ENCODE measurements at places on chromosomes 4 and X.

GRCh38 chr4:15543537-15544247, 74.0 kb downstream of the CC2D2A start:
- no peak for ATAC-seq

- no peak for ATAC-seq
Observed at GRCh38 chr4:189136462-189136861, 804.2 kb upstream of the FRG1 start.

DNA sequence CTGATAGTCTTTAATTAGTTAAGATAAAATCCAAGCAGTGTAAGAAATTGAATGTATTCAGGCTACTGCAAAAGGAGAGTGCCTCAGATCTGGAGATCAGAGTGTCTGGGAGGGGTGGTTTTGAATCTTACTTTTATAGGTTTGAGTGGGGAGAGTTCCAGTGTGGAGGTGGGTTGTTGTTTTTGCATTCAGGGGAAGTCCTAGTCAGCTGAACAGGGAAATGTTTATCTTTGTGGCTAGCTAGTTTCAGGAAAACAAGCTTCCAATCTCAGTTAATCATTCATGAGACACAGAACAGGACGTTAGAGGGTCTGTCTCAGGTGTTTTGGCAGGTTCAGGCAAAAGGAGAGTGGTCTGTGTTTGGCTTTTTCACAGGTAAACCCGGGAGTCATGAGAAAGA, 26.0 kb downstream of the ZNF81 start:
- no peak for ATAC-seq

DNA sequence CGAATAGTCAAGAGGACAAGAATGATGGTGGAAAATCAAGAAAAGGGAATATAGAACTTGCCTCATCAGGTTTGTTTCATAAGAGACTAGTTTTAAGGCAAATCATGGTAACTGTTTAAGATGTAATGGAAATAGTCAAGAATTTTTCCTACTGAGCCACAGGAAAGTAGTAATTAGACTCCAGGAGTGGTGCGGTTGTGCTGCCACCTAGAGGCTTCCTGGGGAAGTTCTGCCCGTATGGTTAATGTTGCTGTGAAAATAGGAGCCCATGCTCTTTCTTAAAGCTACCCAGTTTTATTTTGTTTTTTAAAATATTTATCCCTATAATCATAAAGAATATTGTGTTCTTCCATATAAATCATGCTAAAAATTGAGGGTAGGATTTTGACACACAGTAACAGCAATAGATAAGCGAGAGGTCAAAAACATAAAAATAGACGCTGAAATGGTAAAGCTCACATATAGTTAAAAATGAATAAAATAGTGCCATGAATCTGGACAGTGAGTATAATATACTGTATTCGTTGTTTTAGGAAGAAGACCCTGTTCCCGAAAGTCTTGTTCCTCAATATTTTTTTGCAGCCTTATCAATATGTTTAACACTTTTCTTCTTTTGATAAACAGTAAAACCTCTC, 87.0 kb downstream of the PHOX2B start:
- ATAC-seq = no peak

- no peak for ATAC-seq
Observed at GRCh38 chr4:37188100-37188499, 56.4 kb upstream of the NWD2 start.

DNA sequence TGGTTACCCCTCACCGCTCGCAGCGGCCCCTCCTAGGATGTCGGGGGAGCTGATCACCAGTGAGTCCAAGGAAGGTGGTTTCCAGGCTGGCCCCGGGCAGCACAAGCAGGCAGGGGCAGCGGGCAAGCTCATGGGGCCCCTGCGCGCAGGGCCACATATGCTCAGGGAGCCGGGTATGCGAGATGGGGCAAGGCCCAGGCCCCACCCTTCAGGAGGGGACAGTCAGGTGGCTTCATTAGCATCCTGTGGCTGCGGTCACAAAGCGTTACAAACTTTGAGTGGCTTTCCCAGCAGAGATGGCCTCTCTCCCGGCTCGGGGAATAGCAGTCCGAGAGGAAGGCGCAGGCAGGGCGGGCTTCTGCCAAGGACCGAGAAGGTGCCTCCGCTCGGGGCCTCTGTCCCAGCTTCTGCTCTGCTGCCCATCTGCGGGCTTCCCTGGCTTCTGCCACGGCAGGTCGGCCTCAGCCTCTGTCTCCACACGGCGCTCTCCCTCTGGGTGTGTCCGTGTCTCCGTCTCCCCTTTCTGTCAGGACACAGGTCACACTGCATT, 13.5 kb downstream of the ABCD1 start:
- no peak for ATAC-seq

- no peak for ATAC-seq
Observed at GRCh38 chr4:147587041-147587440, 30.2 kb upstream of the TMEM184C start.

- peak; percentile 19 for ATAC-seq
Observed at GRCh38 chr4:6705646-6706045, 4.0 kb downstream of the MRFAP1L1 start.

DNA sequence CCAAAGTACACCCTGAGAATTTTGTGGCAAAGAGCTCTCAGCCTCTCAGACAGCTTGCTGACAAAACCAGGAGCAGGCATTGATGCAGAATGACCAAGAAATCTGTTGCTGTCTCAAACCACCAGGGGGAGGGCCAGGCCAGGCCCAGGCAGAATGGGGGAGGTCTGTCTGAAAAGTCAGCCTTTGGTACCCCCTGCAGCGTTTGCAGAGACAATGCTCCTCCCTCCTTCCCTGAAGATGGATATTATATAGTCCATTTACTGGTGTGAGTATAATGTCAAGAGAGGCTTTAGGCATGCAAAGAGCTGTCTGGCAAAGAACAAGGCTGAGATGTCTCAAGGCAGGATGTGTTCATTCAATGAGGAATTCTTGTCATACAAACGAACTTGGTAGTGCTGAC, 52.9 kb upstream of the TRPC5OS start:
- ATAC-seq = no peak

DNA sequence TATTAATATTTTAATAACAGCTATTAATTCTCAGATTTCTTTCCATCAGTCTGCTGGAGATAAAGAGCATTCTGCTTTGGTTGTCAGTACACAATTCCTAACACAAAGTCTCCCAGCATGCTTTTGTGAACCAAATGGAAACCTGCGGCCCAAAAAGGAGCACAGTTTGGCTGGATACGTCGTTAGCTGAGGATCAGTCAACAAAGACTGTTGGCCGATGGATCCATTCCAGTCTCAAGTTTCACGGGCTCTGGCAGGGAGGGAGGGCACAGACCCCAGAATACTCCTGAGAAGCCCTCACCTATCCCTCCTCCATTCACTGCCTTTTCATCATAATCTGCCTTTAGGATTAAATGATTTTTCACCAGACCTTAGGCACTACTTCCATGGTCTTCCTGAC, 26.3 kb upstream of the PRSS48 start:
- ATAC-seq = no peak

DNA sequence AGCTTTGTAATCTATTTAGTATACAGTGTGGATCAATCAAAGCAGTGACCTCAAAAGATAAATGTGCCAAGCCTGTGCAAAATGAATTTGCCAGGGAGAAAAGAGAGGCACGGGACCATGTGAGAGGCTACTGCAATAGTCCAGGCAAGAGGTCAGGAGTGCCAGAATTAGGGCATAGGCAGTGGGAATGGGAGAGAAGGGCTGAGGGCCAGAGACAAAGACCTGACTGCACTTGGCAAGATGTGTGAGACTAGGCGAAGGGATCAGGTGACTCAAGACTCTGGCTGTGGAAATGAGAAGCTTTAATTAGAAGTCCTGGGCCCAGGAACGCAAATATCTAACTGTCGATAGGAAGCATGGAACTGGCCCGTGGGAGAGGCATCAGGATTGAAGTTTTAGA, 168.1 kb downstream of the DHX15 start:
- ATAC-seq = no peak

GRCh38 chrX:86171366-86171765, 23.1 kb downstream of the DACH2 start:
- no peak for ATAC-seq

DNA sequence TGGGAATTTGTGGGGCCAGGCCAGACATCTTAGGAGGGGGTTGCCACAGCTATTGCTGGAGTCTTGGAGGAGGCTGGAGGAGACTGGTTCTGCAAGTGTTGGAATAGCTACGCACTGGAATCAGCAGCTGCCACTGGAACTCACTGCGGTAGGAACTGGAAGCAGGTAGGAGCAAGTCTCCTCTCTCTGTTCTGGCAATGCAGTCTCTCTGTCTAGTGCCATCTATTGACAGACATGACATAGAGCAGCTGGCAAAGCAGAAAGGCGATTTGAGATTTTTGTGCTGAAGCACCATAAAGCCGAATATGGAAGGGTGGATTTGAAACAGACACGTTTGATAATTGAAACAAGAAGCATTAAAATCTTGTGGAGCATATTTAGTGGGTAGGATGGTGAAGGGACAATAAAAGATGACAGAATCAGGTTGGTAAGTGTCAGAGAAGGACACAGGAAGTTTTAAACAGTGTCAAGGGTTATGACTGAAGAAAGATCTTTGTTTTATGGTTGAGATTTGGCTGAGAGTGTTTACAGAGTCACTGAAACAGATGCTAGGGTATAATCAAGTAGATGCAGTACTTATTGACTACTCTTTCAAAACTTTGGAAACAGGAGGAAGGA, 23.5 kb upstream of the SYNPO2 start:
- ATAC-seq = no peak

DNA sequence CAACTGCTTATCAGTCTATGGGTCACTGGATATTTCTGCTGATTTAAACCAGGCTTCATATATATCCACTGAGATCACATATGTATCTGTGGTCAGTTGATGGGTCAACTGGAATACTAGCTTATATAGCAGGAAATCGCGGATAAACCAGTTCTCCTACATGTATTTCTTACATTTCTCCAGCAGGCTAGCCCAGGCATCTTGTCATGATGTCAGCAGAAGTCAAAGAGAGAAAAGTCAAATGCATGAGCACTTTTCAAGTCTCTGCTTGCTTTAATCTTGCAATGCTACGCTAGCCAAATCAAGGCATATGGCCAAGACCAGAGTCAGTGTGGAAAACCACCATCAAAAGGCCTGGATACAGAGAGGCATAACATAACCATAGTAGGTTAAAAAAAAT, 1008.8 kb upstream of the DIAPH2 start:
- no peak for ATAC-seq

DNA sequence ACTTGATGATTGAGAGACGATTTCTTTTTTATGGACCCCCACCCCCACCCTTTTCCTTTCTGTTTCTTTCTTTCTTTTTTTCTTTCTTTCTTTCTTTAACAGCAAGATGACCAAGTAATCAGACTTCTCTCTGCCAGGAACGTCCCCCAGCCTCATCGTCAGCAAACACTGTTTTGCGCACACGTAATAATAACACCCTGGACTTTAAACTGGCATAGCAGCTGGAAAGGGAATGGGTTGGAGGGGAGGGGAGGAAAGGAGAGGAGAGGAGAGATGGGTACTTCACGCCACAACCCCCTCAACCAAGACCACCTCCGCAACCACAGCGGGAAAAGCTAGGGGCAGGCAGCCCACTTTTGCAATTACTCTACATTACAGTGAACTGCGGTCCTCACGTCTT, 1.1 kb downstream of the GABRA2 start:
- ATAC-seq = no peak

- no peak for ATAC-seq
Observed at GRCh38 chr4:14879683-14880082, 122.6 kb upstream of the CPEB2 start.

DNA sequence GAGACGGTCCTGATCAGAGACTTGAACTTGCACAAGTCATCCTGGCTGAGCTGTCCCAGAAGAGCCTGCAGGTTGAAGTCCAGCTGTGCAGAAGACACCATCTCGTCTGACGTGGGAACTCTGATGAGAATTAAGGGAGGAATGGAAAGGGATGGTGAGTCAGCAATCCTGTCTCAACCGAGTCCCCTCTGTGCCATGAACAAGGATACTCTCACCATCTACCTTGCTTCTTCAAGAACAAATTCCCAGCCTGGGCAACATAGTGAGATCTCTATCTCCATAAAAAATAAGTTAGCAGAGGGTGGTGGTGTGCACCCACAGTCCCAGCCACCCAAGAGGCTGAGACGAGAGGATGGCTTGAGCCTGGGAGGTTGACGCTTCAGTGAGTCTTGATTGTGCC, at the start of gene NLRP2B:
TSS of gene NLRP2B (minus strand) at position 101 of the 400 bp plus-strand sequence.
- ATAC-seq = no peak

DNA sequence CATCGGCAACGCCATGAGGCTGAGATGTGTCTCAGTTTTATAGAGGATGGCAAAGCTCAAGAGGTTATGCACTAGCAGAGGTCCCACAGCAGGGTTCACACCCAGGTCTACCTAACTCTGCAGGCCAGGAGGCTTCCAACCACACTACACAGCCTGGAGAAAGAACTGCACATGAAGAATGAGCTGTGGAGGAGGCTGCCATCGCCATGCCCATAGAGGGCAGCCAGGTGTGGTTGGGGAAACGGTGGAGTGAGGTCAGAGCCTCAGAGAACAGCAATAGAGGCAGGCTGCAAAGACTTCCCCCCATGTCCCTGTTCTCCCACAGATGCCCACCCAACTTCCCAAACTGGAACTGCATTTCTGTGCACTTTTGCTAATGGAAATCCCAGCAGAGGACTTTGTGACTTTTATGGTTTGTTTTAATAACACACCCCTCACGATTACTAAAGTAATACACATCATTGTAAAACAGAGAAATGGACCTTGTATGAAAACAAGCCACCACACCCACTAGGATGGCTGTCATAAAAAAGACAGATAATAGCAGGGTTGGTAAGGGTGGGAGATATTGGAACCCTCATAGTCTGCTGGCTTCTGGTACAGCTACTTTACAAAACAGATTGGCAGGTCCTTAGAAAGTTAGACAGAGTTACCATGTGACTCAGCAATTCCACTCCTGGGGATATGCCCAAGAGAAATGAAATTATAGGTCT, 58.9 kb upstream of the PROM1 start:
- ATAC-seq = no peak

DNA sequence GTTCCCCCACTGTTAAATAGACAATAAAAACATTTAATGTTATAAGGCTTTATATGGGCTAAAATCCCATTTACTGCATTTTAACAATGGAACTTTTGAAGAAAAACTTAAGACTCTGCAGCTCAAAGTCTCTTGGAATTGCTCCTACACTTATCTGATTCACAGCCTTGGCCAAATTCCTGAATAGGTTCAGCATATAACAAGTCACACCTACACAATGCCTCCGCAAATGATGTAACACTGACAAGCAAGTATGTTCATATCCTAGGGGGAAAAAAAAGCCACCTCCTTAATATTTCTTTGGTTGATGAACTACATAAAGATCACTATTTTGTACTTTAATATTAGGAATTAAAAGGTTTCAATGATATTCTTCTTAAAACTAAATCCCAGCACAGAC, 34.5 kb downstream of the RPS6KA6 start:
- ATAC-seq = no peak

GRCh38 chr4:27009539-27009938, 148.9 kb downstream of the STIM2 start:
- ATAC-seq = no peak

DNA sequence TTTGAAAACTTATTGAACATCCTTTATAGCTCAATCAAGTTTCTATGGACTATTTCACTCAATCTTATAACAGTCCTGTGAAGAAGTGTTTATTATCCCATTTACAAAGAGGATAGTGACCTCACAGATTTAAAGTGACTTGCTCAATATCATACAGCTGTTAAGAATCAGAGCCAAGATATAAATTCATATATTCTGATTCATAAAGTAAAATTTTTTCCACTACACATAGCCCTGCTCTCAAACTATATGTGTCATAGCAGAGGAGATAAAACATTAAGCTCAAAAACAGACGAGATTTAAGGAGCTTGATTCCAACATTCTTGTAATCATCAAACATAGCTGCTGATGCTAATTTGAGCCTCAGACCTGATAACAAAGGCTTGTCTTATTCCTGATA, 226.8 kb downstream of the CAMK2D start:
- no peak for ATAC-seq
